ENCODE measurements at places on chromosomes 3 and 15. TPM values are rescaled to one million over a fixed set of nuclear protein-coding genes. Genes with fewer than 3 reads are reported as not detected.

The RGMA gene
- 10.4 TPM for total RNA-seq

The IL17RB gene
- 1.4 TPM for total RNA-seq

- DNase-seq: peak; percentile 39
Observed at GRCh38 chr3:169660709-169661360, 2.7 kb downstream of the MECOM start.

DNA sequence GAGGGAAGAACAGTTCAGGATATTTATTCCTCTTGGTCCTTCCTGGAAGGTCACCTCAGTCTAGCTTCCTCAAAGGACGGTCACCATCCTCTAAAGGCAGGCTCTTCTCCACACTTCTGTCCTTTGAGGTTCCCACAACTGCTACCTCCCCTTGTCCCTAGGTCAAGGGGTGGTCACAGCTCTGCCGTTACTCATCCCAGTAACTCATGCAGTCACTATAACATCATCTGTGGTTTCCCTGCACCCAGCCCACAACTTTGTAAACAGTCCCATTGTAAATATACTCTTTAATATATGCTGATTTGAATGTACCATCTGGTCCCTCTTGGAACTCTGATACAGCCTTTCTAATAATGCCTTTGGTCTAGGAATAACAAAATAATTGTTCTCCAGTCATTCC lies 887.4 kb downstream of the FHIT start:
- DNase-seq: no peak

The COL6A5 gene
- total RNA-seq: 0.30 TPM

The CADM2 gene
- total RNA-seq: 2.5 TPM

- no peak for DNase-seq
Observed at GRCh38 chr3:128293930-128294329, 140.6 kb downstream of the EEFSEC start.

The LINGO1 gene
- total RNA-seq: 4.6 TPM

The NCK1 gene
- 55.5 TPM for total RNA-seq
